ENCODE measurements at places on chromosomes 7 and 10. TPM values are rescaled to one million over a fixed set of nuclear protein-coding genes. Genes with fewer than 3 reads are reported as not detected.

Gene CWF19L1
- total RNA-seq: 30.8 TPM

Gene MRPS33
- total RNA-seq: 31.8 TPM

Gene CUZD1
- 0.54 TPM for total RNA-seq

Gene GNG11
- total RNA-seq: 146 TPM

Gene IGFBP1
- 0.47 TPM for total RNA-seq

Gene SMO
- 8.8 TPM for total RNA-seq

Gene TUBAL3
- total RNA-seq: 0.18 TPM

Gene PTN
- 0.56 TPM for total RNA-seq

Gene GRM8
- total RNA-seq: 0.09 TPM

Measured in endothelial cell of coronary artery (primary cell).